ENCODE measurements at places on chromosomes 2 and 18.

- DNase-seq: no peak
Measured at GRCh38 chr2:86204458-86204857, 5.2 kb downstream of the MRPL35 start.

DNA sequence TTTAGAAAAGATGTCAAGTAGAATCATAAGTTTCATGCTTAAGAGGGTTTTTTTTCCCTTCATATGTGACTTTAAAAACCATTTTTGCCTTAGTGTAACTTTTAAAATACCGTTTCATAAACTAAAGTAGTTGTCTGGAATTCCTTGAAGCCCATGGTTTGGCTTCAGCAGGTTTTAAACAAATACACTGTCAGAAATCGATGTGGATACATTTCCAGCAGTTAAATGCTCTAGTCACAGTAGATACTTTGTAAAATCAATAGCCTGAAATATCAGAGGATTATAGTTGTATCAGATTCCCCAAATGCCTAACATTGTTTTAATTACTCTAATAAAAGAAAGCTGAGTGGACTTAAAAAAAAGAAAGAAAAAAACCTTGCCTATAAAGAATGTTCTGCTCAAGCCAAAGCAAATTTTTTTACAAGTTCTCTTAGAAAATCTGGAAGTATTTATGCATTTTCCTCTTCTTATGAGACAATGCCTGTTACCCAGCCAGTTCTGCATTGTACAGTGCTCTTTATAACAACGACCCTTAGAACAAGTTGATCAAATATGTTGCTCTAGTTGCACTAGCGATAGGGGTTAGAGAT lies 260.5 kb downstream of the LTBP1 start:
- no peak for DNase-seq

DNA sequence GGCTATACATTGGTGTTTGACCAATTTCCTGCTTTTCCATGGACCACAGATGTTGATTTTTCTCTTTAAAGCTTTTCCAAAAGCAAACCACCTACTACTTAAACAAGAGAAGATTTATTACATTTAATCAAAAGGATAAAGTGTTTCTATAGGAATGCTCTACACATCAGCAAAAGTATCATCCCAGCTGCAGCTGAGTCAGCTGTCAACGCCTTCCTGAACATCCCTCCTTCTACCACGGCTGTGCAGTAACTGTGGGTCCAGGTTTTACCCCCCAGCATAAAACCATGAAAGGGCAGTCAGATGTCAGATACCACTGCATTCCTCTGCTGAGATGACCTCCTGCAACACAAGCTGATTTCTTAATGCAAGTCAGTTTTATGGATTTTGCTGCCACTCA lies 524.5 kb upstream of the MEX3C start:
- no peak for DNase-seq

GRCh38 chr18:47970664-47971531 lies 40.4 kb upstream of the SMAD2 start:
- peak; percentile 86 for DNase-seq

DNA sequence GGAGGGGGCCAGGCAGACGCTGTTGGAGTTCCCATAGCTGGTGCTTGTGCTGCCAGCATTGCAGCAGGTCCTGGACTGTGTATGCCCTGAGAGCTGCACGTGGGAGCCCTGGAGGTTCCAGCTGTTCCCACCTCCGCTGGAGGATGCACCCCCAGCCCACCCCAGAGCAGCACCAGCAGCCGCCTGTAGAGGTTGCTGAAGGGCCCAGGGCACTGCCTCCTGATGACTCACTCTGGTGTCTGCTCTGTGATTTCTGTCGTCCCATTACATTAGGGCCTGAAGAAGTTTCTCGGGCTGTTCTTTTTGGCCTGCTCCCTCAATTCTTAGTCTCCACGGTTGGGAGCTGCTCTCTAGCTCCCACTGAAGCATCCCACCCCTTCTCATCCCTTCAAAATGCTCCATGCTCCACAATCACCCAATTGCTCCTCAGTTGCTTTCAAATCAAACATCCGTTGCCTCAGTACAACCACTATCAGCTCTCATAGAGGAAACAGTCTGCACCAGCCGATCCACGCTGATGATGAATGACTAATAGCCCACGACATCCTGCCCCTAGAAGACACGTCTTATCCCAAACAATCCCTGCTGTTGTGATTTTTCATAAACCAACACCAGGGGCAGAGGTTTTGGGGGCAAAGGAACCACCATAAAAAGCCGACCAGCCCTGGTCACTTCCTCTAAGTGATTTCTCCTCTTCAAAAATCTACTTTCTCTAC lies 65.2 kb upstream of the RNF152 start:
- no peak for DNase-seq

- DNase-seq: no peak
Measured at GRCh38 chr2:96134421-96134820, 3.9 kb downstream of the ASTL start.

GRCh38 chr2:27705851-27706622 lies 42.3 kb downstream of the SLC4A1AP start:
- peak; percentile 28 for DNase-seq

Measured in OCI-M1 (cell line).